ENCODE measurements at places on chromosomes 3 and 15.
A peak's percentile ranks its signal among the peaks of the same experiment; 100 is the strongest.

- no peak for DNase-seq
Measured at GRCh38 chr3:187739094-187739560, 6.1 kb downstream of the BCL6 start.

DNA sequence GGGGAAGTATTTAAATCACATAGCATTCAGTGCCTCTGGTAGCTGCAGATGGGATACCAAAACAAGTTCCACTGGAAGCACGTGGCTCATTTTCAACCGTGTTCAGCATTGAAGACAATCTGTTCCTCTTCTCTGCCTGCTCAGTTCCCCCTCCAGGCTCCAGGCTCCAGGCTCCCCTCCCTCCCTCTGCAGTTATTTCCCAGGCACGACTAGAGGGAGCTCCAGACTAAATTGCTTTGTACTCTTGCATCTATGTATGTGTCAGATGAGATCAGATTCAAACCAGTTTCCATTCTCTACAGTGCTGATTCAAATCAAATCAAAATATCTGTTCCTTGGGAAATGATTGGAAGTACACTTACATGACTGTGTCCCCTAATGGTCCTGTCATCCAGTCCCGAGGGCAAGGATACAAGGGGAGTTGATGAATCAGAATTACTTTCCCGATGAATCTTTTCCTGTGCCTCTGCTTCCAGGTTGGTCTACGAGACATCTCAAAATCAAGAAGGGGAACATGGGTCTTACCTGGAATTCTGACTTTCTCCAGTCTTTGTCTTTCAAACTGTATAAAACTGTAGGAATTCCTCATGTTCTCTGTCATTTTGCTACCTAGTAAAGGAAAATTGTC, 600.5 kb downstream of the EDEM1 start:
- no peak for DNase-seq

GRCh38 chr3:4065085-4065484, 238.1 kb upstream of the SETMAR start:
- no peak for DNase-seq

GRCh38 chr15:59439576-59439975, 1.6 kb downstream of the FAM81A start:
- DNase-seq: no peak

DNA sequence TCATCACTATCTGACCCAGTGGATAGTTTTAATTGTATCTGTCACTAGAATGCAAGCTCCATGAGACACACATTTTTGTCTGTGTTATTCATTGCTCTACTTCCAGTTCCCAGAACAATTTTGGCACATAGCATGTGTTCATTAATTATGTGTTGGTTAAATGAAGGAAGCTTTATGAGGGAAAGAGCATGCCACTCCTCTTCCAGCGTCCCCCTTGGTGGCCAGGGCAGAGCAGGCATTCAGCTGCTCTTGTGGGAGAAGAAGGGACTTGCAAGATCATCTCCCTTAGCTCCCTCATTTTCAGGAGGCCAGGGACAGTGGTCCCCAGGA, 489 bp upstream of the GALNT15 start:
- no peak for DNase-seq

DNA sequence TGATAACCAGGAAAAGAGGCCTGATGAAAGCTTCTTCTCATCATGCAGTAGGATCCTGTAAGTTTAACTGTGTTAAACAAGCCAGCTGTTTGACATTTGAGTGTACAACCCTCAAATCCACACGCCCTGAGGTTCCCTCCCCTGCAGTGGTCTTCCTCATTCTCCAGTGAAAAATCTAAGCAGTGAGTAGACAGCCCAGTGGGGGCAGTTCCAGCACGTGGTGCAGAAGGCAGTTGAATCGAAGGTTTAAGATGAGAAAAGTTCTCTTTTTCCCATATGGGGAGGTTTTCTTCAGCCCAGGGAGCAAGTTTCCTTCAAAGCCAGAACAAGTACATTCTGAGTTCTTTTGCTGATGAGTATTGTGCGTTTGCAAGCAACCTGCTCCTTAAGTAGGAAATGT, 174.5 kb downstream of the NR2F2 start:
- no peak for DNase-seq

DNA sequence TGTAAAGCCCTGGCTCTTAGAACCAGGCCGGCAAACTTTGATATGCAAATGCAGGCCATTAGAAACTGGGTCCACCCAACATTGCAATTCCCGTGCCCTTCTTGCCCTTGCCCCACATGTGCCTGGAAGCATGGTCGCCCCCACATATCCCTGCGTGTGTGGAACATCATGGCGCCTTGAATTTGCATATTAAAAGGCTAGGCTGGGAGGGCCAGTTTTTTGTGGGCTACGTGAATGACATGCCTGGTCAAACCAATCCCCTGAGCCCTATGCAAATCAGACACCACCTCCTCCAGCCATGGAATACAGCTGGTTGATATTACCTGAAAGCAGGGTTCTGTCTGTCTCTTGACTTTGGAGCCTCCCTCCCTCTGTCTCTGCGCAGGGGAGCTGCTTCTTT, 58.7 kb upstream of the ARHGEF26 start:
- DNase-seq: no peak

DNA sequence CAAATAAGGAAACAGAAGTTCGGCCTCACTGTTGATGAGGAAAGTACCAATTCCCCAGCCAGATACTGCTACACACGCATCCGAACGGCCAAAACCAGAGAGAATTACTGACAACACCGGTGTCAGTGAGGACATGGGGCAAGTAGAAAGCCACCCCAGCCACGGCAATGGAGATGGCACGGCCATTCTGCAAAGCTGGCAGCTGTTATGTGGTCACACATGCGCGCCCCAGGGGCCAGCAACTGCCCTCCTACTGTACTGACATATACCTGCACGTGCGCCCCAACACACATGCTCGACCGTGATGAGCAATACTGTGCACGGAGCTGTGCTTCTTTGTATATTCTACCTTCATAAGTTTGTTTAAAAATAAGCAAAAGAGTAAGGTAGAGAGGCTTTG, 217.4 kb downstream of the ADAMTS17 start:
- no peak for DNase-seq

GRCh38 chr3:129228891-129229585, 20.4 kb upstream of the COPG1 start:
- DNase-seq: no peak

DNA sequence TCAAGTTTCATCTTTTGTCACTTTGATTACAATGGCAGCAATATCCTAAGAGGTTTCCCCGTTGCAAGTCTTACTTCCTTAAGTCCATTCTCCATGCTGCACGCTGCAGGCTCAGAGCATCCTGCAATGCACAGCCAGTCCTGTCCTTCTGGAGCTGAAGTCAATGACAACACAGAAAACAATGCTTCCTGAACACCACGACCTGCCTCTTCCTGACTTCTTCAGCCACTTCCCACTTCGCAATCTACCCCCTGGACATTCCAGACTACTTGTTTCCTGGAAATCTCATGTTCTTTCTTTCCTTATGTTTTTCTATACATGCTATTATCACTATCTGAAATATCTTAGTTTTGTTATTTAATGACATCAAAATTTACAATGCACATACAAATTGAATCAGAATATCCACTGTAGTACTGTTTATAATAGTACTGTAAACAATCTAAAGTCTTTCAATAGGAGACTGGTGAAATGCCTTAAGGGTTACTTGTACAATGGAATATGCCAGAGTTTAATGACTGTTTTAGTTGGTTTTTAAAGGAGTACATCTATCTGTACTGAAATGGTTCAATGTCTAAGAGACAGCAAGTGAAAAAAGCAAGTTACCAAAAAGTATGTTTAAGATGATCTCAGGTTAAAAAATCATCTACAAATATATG, 113.7 kb upstream of the PRTG start:
- no peak for DNase-seq

DNA sequence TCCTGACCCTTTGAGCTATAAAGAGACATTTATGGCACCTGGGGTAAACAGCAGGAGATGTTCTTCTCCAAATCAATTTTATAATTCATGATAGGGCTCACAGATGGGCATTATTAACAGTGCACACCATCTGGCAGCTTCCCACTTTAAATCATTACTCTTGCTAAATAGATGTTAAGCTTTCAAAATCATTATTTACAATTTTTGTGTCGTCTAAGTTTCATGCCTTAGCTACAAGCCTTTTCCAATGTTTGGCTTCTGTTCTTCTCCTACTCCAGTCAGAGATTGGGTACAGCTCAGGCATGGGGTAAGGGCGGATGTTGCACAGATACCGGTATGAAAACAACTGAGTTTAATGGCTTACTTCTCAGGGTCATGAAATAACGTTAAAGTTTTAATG, 120.9 kb upstream of the PFN2 start:
- DNase-seq: no peak

DNA sequence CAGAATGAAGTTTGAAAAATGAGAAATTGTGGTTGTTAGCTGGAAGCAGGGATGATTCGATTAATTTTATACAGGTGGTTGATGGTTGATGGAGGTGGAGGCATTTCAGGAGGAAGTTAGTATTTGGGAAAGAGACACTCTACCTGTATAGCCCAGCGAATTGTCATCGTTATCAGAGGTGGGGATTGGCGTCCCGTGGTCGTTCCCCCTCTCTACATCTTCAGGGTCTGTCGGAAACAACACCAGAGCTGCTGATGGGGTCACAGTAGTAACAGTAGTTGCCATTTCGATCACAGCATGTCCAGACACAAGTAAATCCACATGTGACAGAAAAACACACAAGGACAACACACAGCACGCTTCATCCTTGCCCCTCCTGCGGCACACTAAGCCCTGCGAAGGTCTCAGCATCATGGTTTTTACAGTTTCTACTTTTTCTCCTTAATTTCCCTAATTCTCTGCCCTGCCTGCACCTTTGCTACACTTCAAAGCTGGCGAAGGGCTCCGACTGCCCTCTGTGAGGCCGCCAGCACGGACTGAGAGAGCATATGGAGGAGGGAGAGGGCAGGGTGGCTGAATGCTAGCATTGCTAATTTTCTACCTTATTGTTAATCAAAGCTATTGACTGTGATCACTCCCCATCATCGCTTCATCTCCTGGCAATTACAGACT, 642.3 kb downstream of the ROBO1 start:
- DNase-seq: no peak

DNA sequence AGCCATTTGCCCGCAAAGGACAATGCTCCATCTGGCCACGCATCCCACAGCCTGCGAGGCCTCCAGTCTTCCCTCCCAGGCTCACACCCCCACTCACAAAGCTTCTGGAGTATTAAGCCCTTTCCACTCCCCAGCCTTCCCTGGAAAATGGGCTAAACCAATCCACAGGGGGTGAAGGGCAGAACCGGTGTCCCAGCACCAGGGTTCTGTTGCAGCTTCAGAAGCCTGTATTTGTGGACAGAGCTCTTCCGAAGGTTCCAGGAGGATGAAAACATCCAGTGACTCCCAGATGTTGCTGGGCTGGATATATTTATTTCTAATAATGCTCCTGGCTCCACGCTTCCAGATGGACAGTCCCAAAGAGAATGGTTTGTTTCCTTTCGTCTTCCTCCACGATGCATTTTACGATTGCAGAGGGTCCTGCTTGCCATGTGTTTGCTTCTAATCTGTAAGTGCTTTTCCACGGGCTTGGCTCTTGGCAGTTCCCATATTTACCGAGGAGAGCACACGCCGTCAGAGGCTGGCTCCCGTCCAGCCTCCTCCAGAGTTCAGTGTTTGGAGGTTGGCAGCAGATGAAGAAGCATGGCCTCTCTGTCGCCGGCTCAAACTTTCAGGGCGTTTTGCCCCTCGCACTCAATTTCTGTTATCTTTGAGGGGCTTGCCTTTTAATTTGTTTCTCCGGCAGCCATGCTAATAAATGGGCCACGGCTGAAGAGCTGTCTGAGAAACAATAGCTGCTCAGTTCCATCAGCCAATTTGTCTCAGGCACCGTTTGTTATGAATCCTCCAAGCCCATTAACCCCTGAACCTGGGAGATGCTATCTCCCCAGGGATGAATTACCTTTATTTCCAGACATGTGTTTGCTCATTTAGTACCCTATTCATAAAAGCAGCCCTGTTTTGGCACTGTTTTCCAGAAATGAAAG, 367.9 kb upstream of the PROK2 start:
- DNase-seq: no peak

DNA sequence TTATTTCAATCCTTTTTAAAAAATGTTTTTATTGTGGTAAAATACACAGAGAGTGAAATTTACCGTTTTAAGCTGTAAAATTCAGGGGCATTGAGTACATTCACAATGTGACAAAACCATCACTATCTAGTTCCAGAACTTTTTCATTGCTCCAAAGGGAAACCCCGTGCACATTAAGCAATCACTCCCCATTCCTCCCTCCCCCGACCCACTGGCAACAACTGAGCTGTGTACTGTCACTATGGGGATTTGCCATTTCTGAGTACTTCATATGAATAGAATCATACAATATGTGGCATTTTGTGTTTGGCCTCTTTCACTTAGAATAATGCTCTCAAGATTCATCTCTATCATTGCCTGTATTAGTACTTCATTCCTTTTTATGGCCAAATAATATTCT, 45.5 kb upstream of the BOC start:
- DNase-seq: no peak

DNA sequence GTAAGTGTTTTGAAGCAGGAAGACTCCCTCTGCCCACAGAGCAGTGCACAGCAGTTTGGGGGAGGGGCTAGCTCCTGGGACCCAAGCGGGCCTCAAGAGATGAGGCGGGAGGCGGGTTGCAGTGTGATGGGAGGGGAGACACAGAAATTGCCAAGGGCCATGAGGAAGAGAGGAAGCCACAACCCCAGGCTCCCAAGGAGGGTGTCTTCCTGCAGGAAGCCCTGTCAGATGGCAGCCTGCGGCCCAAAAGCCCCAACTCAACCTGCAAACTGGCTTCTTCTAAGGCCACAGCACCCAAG, 7.3 kb upstream of the ISLR2 start:
- DNase-seq: no peak

- no peak for DNase-seq
Measured at GRCh38 chr15:39581793-39582285, 960 bp downstream of the THBS1 start.

DNA sequence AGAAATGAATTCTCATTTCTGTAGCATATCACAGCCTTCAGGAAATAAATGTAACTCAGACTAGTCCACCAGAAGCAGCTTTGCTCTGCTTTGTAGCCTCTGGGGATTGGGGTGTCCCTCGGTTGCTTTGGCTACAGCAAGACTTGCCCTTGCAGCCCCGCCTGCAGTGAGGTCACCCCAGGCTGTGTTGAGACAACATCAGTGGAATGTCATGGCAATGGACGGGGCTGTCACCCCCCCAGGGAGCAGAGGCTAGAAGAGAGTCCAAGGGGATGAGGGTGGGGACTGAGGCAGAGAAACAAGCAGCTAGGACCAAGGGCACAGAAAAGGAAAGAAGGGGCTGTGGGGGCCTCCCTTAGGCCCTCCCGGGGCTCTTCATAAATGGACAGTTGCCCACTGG, 854 bp downstream of the CLEC3B start:
- DNase-seq: no peak

- no peak for DNase-seq
Measured at GRCh38 chr3:57627976-57628375, 30.8 kb upstream of the ARF4 start.

- DNase-seq: no peak
Measured at GRCh38 chr3:79766496-79767193, 1.2 kb downstream of the ROBO1 start.

- no peak for DNase-seq
Measured at GRCh38 chr15:29687204-29687815, 135.0 kb downstream of the TJP1 start.

GRCh38 chr15:96544162-96544756, 213.8 kb downstream of the NR2F2 start:
- no peak for DNase-seq

- DNase-seq: peak; percentile 60
Measured at GRCh38 chr3:70550723-70551319, 238.4 kb upstream of the MDFIC2 start.

GRCh38 chr15:70492240-70493177, 270.8 kb downstream of the UACA start:
- peak; percentile 82 for DNase-seq
